ENCODE measurements at places on chromosomes 1 and 21.

DNA sequence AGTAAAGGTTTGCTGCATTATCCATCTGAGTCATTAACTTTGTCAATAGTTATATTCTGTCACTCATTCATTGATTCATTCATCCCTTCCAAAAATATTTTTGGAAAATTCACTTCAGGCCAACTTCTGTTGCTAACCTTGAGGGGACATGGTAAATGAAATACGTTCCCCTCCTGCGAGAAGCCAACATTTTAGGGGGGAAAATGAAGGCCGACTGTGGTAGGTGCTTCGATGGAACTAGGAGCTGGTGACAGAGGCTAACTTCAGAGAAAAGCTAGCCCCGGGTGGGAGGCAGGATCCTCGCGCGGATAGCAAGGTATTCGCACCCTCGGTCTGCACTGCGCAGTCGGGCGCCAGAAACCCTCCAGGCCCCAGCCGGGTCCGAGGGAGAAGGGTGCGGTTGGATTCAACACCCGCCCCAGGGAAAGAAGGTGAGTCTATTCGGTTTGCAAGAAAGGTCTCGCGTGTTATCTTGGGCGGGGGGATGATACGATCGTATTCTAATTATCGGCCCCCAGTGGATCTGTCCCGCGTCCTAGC lies 646 bp upstream of the RRP15 start:
- DNase-seq: no peak

DNA sequence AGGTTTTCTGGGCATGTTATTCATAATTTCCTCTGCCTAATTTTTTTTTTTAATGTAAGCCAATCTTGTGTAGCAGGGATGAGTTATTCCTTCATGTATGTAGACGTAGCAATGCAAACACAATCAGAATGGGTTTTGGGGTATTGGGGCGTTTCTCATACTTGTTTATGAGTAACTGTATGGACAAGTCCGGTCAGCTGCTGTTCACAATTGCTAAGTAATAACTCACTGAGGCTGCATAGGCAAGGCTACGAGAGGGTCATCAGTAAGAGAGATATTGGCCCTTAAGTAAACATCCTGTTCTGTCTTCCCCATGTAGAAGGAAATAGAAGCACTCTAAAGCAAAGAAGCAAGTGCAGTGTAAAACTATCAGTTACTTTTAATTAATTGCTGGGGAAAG lies 9.5 kb upstream of the TARS2 start:
- DNase-seq: no peak

GRCh38 chr1:230365723-230366307 lies 60.3 kb downstream of the PGBD5 start:
- DNase-seq: no peak

DNA sequence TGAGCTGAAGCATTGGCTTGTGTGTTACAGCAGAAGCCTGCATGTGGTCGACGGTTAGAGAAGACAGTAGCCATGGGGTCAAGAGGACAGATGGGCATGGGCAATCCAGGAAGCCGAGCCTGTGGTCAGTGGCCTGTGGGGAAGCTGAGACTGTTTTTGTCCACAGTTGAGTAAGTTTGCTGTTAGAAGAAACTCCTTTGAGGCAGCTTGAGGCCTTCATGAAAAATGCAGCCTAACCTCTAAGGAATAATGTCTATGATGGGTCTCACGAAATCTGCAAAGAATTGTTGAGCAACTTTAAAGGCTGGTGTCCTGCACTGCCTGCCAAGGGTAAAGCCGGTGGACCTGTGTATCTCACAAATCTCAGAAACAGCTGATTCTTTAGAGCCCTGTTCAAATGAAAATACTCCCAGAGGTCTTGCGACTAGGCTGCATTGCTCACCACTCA lies 322.4 kb downstream of the SETD4 start:
- no peak for DNase-seq

GRCh38 chr1:8281843-8282509 lies 35.9 kb upstream of the SLC45A1 start:
- DNase-seq: no peak

- DNase-seq: no peak
Observed at GRCh38 chr1:101216623-101217022, 20.2 kb upstream of the S1PR1 start.

GRCh38 chr1:9852410-9853248 lies 28.9 kb upstream of the CLSTN1 start:
- DNase-seq: no peak

DNA sequence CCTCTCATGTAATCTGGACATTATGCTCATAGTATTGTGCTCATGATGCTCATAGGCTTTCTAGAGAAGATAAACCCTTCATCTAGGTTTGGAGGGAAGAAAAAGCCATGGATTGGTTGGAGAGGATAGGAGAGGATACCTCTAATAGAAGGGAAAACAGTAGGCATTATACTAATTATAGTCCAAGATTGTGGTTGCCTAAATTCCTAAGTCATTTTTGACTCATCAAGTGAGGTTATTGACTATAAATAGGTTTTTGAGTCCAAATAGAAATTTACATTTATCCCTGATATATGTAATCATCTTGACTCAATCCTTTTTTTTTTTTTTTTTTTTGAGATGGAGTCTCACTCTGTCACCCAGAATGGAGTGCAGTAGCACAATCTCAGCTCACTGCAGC lies 5.0 kb downstream of the SYT11 start:
- DNase-seq: no peak
